Stimulated activated CD8-positive, alpha-beta memory T cell treated with anti-CD3 and anti-CD28 coated beads, Interleukin-15, amount 100 ng/mL, for 1 hour (primary cell): ENCODE measurements at places on chromosomes 16 and 17.

GRCh38 chr16:74051-74746 lies 1.8 kb upstream of the RHBDF1 start:
- DNase-seq: no peak

GRCh38 chr16:80682421-80683070 lies 121.9 kb downstream of the CDYL2 start:
- no peak for DNase-seq

DNA sequence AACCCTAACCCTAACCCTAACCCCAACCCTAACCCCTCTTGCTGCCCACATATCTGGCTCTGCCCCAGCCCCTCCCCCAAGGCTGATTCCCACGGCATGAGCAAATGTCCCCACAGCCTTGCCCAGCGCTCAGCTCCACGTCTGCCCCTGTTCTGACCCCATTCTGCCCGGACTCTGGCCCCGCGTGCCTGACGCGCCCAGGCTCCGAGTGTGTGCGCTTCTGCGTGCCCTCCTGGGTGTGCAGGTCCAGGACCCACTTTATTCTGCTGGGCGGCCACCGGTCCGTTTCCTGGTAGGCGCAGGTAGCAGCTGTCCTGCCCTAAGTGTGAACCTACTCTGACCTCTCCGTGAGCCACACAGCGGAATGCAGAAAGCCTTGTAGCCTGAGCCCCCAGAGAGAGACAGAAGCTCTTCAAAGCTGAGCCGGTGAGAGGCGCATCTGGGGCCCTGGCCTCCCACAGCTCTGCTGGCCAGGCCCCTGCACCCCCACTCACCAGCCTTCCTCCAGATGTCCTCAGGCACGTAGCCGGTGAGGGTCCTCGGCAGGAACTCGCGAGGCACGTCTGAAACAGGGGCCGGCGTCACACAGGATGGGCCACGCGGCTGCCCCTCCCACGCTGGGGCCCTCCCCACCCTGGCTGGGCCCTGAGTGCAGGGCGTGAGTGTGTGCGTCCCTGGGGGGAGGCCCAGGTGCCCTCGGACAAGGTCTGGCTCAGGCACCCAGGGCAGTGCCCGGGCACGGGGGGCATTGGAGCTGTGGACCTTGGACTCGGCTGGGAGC lies 14.0 kb upstream of the PABPN1L start:
- DNase-seq: no peak

- no peak for DNase-seq
Measured at GRCh38 chr16:71724320-71724751, at the start of gene PHLPP2. Gene PHLPP2, minus strand, starts transcription at chr16:71724701. Its CDS starts 9,906 bp downstream, at chr16:71714795.

- no peak for DNase-seq
Measured at GRCh38 chr17:30308406-30308805, 16.7 kb upstream of the BLMH start.

GRCh38 chr17:50596191-50597037 lies 35.9 kb downstream of the CACNA1G start:
- no peak for DNase-seq

GRCh38 chr17:69060822-69061221 lies at the start of gene ABCA9:
Gene ABCA9, minus strand, starts transcription at chr17:69060927. Its CDS starts 9,801 bp downstream, at chr17:69051126.
- DNase-seq: no peak

DNA sequence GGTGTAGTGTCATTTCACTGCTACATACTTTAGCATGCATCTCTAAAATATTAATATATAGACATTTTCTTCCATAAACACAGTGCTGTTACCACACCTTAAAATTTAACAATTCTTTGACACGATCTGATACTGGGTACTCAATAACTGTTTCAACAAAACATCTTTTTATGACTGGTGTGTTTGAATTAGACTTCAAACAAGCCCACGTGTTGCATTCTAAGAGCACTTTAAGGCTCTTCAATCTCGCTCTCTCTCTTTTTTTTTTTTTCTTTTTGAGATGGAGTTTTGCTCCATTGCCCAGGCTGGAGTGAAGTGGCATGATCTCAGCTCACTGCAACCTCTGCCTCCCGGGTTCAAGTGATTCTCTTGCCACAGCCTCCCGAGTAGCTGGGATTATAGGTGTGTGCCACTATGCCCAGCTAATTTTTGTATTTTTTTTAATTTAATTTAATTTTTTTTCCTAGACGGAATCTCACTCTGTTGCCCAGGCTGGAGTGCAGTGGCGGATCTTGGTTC lies 15.8 kb upstream of the SLC46A1 start:
- no peak for DNase-seq

DNA sequence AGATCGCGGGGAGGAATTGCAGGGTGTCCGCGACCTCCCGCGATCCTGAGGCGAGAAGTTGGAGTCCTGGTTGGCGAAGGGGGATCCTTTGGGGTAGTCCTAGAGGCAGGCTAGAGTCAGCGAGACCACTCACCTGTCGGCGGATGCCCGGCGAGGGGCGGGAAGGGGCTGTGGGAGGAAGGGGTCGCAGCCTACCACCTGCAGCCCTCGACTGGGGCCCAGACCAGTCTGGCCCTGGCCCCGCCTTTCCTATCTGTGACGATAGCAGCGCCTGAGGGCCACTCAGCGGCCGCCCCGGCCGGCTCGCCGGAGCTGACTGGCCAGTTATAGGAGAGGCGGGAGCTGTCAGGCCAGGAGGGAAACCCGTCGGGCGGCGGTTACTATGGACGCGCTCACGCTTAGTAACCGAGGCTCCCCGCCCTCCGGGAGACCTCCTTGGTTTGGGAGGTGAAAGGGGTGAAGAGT lies at the start of gene TEKT3:
TEKT3 (minus strand) TSS at position 213 of the 465 bp plus-strand sequence. CDS start 10,012 bp downstream, outside the sequence.
- DNase-seq: no peak

- no peak for DNase-seq
Measured at GRCh38 chr17:81035521-81036196, 708 bp downstream of the BAIAP2 start.

DNA sequence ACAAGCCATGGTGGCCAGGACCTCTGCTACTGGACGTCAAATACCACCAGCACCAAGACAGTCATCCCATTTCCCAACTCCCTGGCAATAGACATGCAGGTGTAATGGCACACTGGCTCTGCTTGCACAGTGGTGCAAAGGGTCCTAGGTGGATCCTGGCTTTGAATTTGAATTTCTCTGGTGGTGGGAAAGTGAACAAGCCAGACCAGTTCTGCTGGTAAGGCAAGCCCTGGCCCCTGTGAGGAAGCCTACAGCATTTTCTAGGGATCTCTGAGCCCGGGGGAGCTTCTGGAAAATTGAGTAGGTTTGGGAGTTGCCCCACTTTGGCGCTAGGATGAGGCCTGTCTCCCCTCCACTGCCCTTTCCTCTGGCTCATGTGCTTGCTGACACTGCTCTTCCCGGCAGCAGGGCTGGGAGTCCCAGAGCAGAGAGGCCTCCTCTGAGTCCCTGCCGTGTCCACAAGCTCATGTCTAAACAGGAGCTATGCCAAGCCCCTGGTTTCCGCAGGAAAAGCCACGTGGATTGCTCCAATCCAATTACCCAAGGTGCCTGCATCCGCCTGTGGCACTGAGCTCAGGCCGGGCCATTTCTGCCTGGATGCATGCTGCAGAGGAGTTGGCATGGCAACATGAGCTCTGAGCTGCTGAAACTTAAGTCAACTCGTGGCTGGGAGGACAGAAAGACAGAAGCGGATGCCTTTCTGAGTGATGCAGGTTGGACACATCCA lies 67.0 kb downstream of the PRMT7 start:
- no peak for DNase-seq

DNA sequence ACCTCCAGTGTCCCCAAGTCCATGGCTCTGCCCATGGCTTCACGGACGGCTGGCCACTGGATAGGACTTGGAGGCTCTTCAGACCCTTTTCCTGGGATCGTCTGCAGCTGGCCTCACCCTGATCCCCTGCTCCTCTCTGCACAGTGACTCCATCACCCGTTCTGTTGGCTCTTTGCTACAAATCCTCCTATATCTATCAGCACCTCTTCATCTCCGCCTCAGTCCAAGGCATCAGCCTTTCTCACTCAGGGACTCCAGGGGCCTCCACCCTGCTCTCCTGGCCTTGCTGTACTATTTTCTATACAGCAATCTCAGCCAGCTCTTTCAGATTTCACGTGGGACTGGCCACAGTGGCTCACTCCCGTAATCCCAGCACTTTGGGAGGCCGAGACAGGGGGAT lies 10.7 kb upstream of the SNN start:
- no peak for DNase-seq

GRCh38 chr16:89733792-89734191 lies 12.5 kb downstream of the ZNF276 start:
- no peak for DNase-seq

- no peak for DNase-seq
Measured at GRCh38 chr17:22268214-22268911, 576.0 kb downstream of the KCNJ18 start.

DNA sequence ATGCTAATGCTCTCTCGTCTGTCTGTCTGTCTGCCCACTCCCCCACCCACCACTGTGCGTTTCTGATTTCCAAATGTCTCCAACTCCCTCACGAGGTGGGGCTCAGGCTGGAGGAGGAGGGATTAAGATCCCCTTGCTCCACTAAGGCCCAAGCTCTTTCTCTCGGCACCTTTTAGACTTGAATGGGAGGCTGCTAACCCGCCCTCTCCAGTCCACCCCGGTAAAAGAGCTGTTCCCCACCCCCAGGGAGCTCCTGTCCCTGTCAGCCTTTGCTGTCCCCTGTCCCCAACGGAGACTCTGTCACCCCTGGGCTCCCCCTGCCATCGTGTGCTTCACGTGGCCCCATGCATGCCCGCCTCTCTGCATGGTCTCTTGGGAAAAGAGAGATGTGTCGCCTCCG lies 68.5 kb upstream of the PLCG2 start:
- DNase-seq: no peak

DNA sequence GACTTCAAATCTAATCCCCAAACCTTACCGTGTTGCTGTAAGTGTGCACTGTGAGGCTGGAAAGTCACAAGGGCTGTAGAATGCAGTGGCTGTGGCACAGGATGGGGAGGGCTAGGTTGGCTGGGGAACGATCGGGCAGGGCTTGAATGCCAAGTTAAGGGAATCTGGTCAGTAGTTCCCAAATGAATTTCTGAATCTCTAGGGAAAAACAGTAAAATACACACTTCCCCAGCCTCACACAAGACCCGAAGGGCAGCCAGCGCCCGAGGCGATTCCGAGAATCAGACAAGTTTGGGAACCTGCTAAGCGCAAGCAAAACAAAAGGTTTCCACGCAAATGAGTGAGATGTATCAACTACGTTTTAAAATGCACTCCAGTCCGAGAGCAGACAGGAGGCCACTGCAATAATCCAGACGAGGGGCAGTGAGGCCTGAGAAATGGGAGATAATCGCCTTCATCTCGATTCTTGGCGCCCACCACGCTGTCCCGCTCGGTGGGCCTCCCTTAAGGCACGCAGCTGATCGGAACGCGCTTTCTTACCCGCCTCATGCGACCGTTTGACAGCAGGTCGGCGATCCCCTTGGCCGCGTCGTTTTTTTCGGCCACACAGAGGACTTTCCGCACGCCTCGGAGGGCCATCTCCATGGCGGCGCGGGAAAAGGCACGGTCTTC lies 599 bp downstream of the TOP3A start:
- DNase-seq: no peak

- no peak for DNase-seq
Measured at GRCh38 chr16:67021321-67021720, 7.6 kb upstream of the CBFB start.

- no peak for DNase-seq
Measured at GRCh38 chr16:58792188-58792587, 58.1 kb upstream of the GOT2 start.

DNA sequence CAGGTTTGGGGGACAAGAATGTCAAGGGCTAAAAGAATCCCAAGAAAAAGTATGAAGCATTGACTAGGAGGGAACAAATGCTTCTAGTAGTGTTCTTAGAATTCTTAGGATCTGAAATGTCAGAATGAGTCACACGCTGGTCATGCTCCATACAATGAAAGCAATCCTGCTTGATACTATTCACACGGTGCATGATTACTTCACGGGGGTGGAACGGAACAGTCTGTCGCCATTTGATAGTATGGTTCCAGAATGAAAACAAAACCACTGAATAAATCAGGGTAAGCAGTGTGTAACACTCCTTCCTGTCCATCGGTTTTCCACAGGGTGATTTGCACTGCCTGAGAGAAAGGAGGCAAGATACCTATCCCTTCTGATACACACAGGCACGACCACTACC lies 22.9 kb upstream of the YWHAE start:
- no peak for DNase-seq

- DNase-seq: no peak
Measured at GRCh38 chr17:18190628-18191235, 7.1 kb downstream of the ALKBH5 start.

- no peak for DNase-seq
Measured at GRCh38 chr17:38544175-38544838, 61.4 kb downstream of the SRCIN1 start.

GRCh38 chr16:88569985-88570690 lies at the start of gene ZC3H18:
Gene ZC3H18, plus strand, starts transcription at chr16:88570403. Its CDS starts 6,721 bp downstream, at chr16:88577124.
- peak; percentile 97 for DNase-seq

DNA sequence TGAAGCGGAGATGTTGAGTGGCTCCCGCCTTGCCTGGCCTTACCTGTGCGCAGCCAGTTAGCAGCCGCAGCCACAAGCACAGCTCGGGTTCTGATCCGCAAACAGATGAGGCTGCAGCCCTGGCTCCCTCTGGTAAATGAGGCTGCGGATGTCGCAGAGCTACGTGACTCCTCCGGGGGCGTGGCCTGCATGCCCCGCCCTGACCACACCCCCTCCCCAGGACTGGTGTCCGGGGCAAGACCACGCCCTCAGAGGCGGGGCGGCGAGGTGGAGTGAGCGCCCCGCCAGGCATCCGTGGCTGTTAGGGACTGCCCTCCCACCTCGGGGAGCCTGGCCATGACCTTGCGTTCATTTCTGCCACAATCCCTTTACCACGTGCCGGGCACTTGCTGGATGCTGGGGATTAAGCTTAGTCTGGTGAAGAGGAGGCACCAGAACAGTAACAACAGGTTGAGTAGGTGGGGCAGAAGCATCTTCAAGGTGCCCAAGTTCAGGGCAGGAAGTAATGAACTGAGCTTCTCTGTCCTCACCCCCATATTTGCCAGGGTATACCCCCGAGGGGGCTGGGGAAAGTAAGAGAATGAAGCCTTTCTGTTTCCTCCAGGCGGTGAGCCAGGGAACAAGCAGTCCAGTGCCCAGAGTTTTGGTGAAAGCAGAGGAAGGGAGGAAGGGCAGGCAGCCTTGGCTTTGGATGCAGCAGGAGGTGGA lies at the start of gene ALDOC:
ALDOC (minus strand) TSS at position 138 of the 708 bp plus-strand sequence. CDS start 1,363 bp downstream, outside the sequence.
- DNase-seq: peak; percentile 93

GRCh38 chr17:34884597-34884996 lies 76.7 kb downstream of the CCT6B start:
- no peak for DNase-seq

- no peak for DNase-seq
Measured at GRCh38 chr17:71338396-71338795, 782.4 kb upstream of the SOX9 start.

DNA sequence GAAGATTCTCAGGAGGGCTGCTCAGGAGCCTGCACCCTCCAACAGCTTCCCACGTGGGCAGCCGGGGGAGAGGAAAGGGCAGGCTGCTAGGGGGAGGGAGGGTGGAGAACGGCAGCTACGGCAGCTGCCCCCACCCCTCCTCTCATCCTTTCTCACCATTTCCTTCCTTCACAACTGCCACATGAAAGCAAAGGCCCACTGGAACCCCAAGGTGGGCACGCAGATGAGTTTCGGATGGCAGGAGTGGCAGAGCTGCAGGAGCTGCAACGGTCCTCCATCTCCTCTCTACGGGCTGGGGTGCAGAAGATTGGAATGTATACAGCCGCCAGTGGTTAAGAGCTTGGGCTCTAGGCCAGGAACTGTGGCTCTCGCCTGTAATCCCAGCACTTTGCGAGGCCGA lies 77.7 kb downstream of the GAS7 start:
- no peak for DNase-seq
